ENCODE measurements at places on chromosomes 6 and 20.
A peak's percentile ranks its signal among the peaks of the same experiment; 100 is the strongest.

DNA sequence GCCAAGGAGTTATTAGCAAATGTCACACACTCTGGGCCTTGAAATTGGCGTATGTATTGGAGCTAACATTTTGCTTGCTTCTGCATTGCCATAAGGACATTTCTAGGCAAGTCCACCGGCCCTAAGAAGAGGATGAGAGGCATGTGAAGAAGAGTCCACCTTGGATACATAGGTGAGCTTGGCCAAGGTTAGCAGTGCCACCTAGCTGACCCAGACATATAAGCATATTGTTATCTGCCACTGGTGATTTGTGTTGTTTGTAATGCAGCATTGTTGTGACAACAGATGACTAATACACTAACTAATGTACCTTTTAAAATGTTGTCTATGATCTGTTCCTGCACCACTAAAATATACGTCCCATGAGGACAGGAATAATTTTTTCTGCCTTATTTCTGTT lies 24.8 kb upstream of the HLA-DQA2 start:
- no peak for DNase-seq

GRCh38 chr20:31425797-31426196 lies 14.6 kb upstream of the DEFB123 start:
- no peak for DNase-seq

DNA sequence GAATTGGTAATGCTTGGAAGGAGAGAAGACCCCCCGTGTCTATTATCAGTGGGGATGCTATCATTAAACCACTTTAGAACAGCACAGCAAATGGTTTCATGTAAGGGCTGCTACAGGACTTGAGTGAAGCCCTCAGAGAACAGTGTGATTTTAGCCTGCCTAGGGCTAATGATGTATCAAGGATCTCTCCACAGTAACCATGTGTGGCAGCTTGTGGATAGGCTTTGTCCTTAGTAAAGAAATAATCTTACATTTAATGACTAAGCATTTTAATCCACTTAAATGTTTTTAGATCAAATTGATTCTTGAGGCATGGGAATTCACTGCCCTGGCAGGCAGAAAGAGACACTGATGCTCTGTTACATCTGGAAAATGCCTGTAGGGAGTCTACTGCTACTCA lies 495.1 kb downstream of the NKAIN2 start:
- no peak for DNase-seq

- no peak for DNase-seq
Observed at GRCh38 chr6:168497381-168497780, 56.4 kb downstream of the SMOC2 start.

DNA sequence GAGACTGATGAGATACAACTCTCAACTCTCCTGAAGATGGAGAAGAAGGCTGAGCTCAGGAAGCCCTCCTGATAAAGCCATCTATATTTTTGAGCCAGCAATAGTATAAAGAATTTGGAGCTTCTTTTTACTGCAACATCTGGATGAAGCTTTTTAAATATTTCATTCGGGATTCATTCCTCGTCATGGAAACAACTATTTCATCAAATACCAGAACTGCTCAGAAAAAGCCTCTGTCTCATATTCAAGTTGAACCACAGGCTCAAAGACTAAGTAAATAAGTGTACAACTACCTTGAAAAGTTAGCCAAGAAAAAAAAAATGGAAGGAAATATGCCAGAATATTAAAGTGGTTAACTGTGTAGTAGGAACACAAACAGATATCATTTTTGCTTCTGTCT lies 37.8 kb downstream of the PTPRT start:
- DNase-seq, result no peak

DNA sequence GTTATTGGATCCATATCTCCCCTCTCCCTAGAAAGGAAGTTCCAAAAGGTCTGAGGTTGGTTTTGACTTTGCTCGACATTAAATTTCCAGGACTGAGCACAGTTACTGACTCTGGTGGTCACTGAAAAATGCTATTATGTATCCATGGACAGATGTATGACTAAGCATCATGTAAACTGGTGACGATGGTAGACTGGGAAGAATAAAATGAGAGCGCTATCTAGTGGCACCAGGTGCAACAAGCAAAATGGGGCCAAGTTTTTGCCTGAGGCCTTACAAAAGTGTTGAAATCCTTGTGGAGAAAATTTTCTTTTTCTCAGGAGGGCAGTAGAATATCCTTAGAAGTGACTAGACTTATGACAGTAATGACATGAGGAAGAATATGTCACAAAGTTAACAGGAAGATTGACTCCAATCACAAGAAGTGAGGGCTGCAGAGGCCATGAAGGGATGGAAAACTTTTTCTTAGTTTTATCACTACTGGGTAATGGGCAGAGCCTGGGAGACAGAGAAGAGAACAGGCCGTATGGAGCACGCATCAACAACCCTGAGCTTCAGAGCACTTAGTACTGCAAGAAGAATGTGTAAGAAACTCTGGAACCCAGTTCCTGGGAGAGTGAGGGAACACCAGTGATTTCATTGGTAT lies 88.9 kb upstream of the ELOVL5 start:
- peak; percentile 57 for DNase-seq

GRCh38 chr6:104630522-104630921 lies 229.2 kb downstream of the HACE1 start:
- no peak for DNase-seq

DNA sequence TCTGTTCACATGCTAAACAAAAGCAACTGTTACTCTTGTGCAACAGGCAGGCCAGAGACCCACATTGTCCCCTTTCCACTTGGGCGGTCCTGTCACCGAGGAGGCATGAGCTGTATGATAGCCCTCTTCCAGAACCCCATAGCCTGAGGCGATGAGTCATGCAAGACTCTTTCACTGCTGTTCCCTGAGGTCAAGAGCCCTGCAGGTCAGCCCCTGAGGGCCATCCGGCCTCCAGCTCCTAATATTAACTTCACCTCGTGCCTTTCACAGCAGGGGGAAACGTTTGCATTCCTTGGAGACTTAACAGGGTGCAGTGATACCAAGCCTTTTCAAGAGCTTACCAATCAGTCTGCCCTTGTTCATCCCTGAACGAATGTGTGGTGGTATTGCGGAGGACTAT lies 253.3 kb upstream of the ECI2 start:
- no peak for DNase-seq

GRCh38 chr6:7050872-7051779 lies 56.6 kb upstream of the RREB1 start:
- DNase-seq, result peak; percentile 51

DNA sequence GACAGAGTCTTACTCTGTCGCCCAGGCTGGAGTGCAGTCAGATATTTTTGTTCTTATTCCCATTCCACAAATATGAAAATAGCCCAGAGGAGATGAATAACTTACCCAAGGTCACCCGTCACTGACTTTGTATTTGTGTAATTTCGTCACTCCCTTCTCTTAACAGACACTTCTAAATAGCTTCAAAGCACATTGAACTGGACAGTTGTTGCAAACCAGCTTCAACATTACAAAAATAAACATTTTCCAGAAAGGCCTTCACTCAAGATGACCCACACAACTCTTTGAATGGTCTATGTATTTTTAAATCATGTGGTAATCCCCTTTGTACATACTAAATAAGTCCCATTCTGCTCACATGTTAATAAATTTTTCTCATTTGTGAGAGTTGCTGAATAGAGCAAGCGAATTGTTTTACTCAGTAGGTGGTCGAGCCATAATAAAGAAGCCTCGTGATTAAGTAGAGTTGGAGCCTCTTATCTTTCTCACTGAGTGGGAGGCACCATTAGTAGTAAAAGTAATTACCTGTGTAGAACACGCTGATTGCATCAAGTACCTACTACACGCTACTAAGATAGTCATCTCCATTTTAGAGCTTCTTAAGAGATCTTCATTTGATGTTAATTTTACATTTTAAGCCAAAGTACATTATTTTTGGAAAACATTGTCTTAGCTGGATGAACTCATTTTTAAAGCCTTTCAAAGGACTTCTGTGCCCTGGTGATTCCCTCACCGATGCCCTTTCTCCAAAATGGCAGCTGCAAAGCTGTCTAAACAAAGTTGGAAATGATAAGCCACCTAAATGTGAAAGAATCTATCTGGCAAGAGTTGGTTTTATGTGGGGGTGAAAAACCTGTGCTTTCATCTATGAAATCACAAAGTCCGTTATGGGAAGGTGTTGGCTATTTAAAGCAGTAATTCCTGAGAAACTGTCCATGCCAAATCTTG lies 110.0 kb downstream of the TSHZ2 start:
- no peak for DNase-seq

- peak; percentile 13 for DNase-seq
Observed at GRCh38 chr6:119296036-119297035, 53.2 kb downstream of the MAN1A1 start.

DNA sequence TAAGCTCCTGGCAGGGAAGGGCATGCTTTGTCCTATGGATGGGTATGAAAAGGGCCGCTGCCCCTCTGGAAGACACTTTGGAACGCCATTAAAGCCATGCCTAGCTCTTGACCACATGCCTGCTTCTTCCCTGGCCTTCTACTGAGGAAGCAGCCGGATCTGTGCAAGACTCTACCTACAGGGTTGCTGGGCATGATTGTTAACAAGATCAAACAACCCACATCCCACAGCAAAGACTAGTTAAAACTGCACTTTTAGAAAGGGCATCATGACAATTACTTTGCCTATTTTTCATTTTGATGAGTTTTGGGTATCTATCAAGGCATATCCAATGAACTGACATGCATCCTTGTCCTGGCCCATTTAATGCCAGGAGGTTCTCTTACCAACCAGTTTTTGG lies 25.5 kb downstream of the NSFL1C start:
- no peak for DNase-seq

GRCh38 chr6:105276374-105276773 lies 96.6 kb upstream of the POPDC3 start:
- DNase-seq, result no peak

GRCh38 chr20:24768201-24768636 lies 180.8 kb upstream of the CST7 start:
- DNase-seq, result no peak

- no peak for DNase-seq
Observed at GRCh38 chr6:112160745-112161144, 73.4 kb downstream of the FAM229B start.

- peak; percentile 25 for DNase-seq
Observed at GRCh38 chr20:52867305-52867704, 104.9 kb upstream of the TSHZ2 start.

GRCh38 chr6:119350202-119350951 lies 816 bp upstream of the MAN1A1 start:
- peak; percentile 67 for DNase-seq

DNA sequence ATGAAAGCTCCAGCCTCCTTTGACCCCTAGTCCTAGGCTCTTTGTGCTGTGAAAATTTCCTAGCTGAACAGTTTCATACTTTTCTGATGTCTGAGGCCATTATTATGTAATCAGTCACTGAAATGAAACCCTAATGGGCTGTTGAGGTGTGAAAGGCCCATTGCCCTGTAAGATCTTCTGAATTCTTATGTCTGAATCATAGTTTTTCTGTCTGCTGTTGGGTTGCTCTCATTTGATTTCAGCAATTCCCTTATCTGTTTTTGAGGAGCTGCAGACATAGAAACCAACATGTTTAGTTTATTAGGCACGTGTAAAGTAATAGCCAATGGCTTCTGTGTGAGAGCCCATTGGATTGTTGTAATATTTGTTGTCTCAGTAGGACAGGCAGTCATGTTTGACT lies 118.1 kb downstream of the EYA4 start:
- no peak for DNase-seq

GRCh38 chr6:57283106-57283505 lies 34.3 kb upstream of the PRIM2 start:
- DNase-seq, result peak; percentile 30

DNA sequence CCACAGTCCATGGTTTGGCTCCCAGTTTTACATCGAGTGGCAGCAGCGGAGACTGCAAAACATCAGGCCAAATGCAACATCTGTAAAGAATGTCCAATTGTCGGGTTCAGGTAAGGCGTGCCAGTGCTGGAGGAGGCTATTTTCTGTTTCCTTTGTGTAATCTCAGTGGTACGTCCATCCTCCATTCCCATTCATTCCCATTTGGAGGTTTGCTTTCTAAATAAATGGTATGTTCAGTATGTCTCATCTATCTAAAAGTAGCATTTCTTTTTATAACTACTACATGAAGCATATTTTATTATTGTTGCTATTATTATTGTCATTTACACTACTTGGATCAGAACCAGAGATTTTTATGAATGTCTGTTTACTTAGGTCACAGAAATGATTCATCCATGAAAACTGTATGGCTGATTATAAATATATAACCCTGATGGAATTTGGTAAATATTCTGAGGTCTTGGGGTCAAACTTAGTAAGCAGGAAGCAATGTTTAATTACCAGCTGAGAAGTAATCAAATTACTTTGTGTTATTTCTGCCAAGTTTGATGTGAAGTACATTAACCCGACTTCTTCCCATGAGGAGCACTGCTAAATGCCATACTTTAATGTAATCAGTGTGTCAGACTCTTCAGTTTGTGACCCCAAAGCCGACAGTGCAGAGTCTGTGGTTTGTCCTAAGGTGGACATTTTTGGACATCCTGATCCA lies 512.9 kb downstream of the UTRN start:
- DNase-seq, result peak; percentile 91

GRCh38 chr6:47536816-47537401 lies 59.3 kb downstream of the CD2AP start:
- no peak for DNase-seq

DNA sequence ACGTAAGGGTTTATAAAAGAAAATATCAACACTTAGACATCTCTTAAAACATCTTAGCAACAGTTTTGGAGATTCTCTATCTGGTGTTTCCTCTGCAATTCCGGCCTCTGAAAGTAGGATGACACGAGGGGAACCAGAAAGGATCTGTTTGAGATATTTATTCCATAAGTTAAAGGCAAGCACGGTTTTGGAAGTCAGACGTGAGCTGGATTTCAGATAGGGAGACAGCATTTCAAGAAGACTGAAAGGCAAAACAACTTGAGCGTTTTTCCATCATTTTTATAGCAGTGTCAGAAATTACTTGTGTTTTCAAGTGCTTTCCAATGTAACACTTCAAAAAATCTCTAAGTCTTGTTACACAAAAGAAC lies 52.9 kb upstream of the BTN3A2 start:
- DNase-seq, result no peak

DNA sequence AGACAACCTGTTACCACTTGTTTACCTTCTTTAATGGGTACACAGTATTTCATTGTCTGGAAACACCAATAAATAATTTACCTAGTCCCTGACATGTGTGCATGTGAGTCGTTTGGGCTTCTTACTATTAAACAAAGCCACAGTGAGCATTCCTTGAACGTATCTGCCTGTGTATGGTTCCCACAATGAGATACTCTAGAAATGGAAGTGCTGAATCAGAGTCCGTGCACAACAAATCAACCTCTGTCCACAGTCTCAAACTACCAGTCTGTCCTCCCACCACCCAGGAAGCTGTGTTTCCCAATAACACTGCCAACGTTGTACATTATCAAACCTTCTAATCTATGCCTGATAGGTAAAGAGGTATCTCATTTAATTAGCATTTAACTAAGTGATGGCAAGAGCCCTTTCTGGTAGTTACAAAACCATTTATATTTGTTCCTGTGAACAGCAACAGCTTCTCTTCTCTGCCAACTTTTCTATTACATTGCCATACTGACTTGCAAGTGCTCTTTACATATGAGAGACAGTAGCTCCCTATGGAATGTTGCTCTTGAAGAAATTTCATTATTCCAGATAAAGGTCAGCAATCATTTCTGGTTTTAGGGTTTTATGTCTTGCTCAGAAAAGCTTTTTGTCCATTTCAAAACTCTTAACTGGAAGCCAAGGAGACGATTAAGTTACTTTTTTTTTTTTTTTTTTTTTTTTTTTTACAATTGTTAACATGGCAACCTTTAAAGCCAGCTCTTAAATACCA lies 14.7 kb downstream of the JAG1 start:
- DNase-seq, result no peak

GRCh38 chr20:12355185-12355584 lies 437.5 kb downstream of the BTBD3 start:
- DNase-seq, result no peak

- no peak for DNase-seq
Observed at GRCh38 chr20:44051661-44052000, 135.4 kb downstream of the JPH2 start.
